ENCODE measurements at places on chromosomes 2 and 18.

GRCh38 chr18:57631697-57632096 is 10.1 kb upstream of the NARS1 start:
- DNase-seq, result no peak

GRCh38 chr2:217793566-217794132 is 209.1 kb downstream of the TNS1 start:
- no peak for DNase-seq

GRCh38 chr2:85531589-85531988 is 7.4 kb upstream of the MAT2A start:
- no peak for DNase-seq

DNA sequence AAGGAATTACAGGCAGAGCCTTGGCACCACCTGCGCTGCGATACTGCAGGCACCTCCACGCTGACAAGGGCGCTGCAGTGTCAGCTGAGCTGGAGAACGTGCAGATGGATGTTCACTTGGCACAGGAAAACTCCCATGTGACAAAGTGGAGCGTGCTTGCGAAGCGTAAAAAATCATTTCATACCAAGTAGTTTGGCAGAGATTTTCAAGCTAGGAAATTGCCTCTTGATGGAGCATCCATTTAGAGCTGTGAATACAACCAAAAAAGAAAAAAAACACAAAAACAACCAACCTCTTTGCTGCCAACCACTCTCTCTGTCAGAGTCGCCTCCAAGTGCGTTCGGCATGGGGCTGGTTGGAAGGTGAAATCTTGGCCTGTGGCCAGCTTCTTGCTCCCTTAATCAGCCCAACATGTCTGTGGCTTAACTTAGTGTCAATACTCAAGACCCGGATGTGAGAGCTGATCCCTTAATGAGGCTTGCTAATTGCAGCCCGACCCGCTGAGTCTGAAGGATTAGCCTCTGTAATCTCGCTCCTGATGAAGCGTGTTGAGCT is 38.1 kb downstream of the ACOXL start:
- no peak for DNase-seq

DNA sequence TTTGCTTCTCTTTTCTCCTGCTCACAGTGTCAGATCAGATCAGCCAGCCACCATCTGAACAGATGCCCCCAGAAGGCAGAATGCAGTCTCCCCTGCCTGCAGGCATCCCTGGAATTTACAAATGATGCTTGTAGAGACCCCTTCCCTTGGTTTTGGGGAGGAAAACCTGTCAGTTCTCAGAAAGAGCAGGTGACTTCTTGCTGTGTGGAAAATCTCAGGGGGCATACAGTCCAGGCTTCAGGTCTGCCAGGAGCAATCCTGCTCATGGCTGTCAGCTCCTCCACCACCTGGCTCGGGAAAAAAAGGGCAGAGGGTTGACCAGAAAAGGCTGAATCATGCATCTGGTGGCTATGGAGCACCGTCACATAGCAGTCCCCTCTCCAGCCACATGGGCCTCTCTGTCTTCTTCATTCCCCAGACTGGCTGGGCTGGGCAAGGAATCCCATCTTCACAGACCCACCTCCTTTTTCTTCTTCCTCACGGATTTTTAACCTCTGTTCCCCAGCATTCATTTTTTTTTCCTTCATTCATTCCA is 107.0 kb downstream of the KCNF1 start:
- no peak for DNase-seq

DNA sequence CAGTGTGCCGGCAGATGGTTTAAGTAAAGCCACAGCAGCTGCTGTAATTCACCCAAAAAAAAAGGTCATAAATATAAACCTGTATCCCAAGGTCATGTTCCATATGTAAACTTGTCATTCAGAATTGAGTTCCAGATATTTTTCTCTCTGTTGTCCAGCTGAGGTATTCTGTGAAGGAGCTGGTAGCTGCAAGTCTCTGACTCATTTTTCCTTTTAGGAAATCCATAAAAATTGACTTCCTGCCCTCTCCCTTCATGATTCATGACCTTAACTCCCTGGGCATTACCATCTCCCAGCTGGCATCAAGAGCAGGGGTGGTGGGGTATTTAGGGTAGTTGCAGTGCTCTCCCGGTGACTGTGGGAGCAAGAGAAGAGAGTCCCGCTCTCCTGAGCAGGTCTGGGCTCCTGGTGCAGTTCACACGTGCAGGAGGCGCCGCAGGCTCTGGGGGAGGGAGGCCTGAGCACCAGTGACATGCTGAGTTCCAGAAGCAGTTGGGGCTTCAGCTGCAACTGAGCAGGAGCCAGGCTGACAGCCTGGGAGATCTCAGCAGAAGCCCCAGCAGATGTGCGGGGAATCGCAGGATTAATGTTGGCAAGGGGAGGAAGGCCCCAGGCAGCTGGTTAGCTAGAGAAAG is 192.6 kb downstream of the MGAT5 start:
- DNase-seq, result no peak

GRCh38 chr2:48860380-48860779 is 104.9 kb upstream of the LHCGR start:
- DNase-seq, result no peak

GRCh38 chr2:85590950-85591349 is 4.6 kb upstream of the RNF181 start:
- no peak for DNase-seq

DNA sequence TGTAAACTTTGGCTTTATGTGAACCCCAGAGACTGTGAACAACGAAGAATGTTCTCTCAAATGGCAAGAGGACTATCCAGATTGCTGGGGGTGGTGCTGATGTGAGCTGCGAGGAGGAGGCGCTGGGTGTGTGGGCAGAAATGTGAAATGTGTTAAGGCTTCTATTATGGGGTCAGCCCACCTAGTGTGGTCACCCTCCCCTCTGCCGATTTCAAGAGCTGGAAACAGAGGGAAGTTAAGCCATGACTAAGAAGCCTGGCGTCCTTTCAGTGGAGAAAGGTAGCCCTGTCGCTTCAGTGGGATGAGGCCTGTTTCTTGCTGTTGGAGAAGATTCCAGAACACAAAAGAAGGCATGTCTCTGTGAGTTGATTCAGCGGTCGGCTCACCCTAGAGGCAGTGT is 89.0 kb upstream of the KCTD1 start:
- DNase-seq, result no peak
